Thoracic aorta endothelial cell (primary cell): ENCODE measurements at places on chromosomes 4 and X. TPM values are rescaled to one million over a fixed set of nuclear protein-coding genes. Genes with fewer than 3 reads are reported as not detected.

The YY2 gene
- total RNA-seq, result 2.3 and 3.2 TPM in 2 replicates

The NLGN3 gene
- 0.07 and 0.13 TPM in 2 replicates for total RNA-seq

The PNCK gene
- not detected in 2 replicates for total RNA-seq

The RFC1 gene
- 84.2 and 88.6 TPM in 2 replicates for total RNA-seq

The GYPB gene
- not detected in 2 replicates for total RNA-seq

The CSAG2 gene
- not detected in 2 replicates for total RNA-seq

The PGRMC1 gene
- 101 and 149 TPM in 2 replicates for total RNA-seq

The CENPVL1 gene
- not detected in 2 replicates for total RNA-seq

The CLNK gene
- total RNA-seq, result not detected in 2 replicates

The PDE6B gene
- 0.53 and 1.1 TPM in 2 replicates for total RNA-seq

The NRK gene
- total RNA-seq, result 1.6 and 5.3 TPM in 2 replicates

The ELF4 gene
- total RNA-seq, result 19.3 and 25.8 TPM in 2 replicates

The GRIA3 gene
- 0.07 TPM in 1 of 2 replicates, not detected in the other for total RNA-seq

The LNX1 gene
- 1.8 and 3.7 TPM in 2 replicates for total RNA-seq

The ADGRL3 gene
- not detected in 2 replicates for total RNA-seq

The EMCN gene
- 17.3 and 94.7 TPM in 2 replicates for total RNA-seq

The NXF2 gene
- total RNA-seq, result not detected in 2 replicates

The TMPRSS11E gene
- not detected in 2 replicates for total RNA-seq

The ARHGAP36 gene
- under 0.01 TPM in 1 of 2 replicates, not detected in the other for total RNA-seq

The MAGED4 gene
- total RNA-seq, result 5.7 and 7.0 TPM in 2 replicates

The CTAG2 gene
- total RNA-seq, result not detected in 2 replicates

The UCP1 gene
- total RNA-seq, result not detected in 2 replicates

The CCNB3 gene
- 4.5 and 4.7 TPM in 2 replicates for total RNA-seq
